ENCODE measurements at places on chromosomes 5 and 9.

- no peak for DNase-seq
These were observed 213.0 kb downstream of the FSTL4 start for GRCh38 chr5:133399247-133399891.

DNA sequence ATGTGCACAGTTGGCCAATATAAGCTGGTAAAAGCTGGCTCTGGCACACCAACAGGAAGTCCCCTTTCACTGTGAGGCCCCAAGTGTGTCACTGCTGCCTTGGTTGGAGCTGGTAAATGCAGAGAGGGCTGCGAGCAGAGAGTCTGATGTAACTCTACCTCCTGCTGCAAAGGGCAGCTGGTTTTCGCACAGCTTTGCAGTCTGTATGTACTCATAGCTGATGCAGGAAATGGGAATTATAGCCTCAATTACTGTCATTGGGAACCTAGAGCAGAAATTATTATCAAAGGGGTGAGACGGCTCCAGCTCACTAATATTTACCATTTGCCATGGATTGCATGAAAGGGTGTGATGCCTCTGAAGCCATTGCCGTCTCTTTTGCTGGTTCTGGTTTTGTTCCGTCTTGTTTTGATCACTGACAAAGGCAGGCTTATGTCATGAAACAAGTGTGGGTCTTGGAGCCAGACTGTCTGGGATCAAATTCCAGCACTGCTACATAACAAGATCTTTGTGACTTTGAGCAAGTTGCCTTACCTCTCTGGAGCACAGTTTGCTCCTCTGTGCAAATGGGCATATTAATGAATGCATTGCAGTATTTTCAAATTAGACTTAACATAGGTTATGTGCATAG, 124.3 kb upstream of the SLC25A48 start:
- DNase-seq, result no peak

DNA sequence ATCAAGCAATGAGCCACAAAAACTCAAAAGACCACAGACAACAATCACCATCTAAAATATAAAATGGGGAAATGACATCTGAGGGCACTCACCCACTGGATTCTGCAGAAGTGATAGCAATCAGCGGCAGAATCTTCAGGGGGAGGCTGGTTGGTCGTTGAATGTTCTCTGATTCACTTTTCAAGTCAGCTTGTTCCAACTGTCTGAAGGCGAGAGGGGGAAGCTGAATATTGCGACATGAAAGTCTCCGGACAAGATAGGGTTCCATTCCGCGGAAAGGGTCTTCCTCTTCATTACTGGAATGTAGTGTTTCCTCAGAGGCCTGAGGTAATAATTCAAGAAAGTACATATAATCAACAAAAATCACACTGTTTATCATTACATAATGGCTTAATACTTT, 94.9 kb upstream of the PDE4D start:
- no peak for DNase-seq

DNA sequence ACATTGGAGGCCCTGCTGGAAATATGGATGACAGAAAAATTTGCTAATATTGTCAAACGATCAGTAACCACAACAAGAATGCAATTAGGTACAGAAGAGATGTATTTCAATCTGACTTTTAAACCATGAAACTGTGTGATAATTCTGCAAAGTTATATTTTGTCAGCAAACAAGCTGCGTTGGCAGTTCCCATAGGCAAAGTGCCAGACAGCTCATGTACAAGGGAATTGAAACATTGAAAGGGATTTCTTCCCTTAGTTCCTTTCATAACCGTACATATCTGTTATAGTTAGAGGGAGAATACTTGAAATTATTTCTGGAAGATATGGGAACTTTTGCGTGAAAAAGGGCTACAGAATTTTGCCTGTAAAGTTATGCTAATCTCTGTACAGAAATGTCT, 419.4 kb upstream of the PTGER4 start:
- DNase-seq, result no peak

DNA sequence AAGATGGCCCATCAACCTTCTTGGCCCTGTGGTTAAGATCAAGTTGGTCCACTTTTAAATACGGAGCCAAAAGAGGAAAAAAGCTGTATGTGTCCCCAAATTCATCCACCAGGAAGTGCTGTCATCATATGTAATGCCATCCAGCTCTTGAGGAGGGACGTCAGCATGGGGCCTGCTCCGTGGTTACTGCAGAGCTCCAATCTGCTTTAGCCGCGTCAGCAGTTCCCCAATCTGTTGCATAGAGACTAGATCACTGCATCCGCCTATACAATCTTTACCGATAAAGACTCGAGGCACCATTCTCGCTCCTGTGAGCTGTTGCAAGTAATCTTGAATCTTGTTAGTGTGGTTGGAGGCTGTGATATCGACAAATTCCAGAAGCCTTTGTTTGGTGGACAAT, 65.7 kb downstream of the GABRA6 start:
- no peak for DNase-seq

- no peak for DNase-seq
These were observed 1.0 kb downstream of the NUDCD2 start for GRCh38 chr5:163458778-163459385.

DNA sequence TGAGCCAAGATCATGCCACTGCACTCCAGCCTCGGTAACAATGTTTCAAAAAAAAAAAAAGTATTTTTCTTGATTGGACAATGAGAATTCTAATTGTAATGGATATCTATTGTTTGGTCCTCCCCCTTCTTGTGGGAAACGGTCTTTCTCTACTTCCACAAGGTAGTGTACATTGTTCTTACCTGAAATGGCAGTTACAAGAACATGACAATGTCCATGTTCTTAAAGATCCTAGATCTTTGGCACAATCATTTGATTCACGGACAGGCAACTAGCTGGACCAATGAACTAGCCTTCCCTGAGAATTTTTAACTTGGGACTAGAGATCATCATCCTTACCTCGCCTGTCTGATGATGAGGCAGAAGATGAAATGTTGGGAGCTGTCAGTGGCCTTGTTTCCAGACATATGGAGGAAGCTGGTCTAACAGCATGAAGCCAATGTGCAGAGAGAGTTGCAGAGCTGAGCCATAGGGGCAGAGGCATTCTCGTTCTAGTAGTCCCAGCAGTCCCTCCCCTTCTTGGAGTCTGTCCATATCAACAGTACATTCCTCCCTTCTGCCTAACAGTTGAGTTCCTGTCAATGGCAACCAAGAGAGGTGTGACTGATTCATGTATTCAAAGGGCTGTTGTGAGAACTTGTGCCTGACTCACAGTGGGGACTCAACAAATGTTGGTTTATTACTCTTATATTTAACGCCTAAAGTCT, 2.1 kb upstream of the MARCHF6 start:
- peak; percentile 90 for DNase-seq

DNA sequence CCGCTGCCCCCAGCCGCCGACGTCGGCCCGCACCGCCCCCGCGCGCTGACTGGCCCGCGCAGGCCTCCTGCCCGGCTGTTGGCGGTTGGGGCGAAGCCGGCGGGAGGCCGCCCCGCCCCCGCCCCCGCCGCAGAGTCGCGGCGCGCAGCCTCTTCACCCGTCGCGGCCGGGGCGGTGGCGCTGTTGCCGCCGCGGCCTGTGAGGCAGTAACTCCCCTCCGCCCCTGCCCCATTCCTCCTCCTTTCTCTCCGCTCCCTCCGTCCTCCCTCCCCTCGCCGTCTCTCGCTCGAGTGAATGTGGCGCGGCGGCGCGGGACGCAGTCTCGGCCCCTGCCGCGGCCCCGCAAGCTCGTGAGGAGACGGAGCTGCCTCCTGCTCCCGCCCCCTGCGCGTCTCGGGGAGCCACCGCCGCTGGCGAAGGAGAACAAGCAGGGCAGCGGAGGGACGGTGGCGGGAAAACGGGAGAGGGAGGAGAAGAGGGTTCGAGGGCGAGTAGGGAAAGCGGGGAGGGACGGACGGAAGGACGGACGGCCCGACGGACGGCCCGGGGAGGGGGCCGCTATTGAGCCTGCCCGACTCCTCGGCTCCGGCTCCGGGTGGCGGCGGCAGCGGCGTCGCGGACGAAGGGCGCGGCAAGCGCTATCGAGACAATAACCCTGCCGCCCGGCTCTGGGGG, 637 bp upstream of the ERBIN start:
- DNase-seq, result peak; percentile 62

DNA sequence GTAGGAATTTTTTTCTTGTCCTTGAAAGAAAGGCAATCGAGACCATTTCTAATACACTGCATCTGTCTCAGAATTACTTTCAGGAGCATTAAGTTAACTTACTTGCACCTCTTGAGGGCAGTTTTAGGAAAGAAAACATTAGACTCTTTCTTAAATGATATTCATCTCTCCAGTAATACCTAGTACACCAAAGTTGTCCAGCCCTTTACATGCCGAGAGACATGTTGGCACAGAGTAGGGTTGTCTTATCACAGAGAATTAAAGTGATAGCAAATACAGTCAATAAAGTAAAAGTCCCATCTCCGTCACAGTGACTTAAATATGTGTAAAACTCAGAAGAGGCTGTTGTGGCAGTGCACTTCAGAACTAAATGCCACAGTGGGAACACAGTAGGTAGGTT, 154.3 kb upstream of the KCNN2 start:
- no peak for DNase-seq

DNA sequence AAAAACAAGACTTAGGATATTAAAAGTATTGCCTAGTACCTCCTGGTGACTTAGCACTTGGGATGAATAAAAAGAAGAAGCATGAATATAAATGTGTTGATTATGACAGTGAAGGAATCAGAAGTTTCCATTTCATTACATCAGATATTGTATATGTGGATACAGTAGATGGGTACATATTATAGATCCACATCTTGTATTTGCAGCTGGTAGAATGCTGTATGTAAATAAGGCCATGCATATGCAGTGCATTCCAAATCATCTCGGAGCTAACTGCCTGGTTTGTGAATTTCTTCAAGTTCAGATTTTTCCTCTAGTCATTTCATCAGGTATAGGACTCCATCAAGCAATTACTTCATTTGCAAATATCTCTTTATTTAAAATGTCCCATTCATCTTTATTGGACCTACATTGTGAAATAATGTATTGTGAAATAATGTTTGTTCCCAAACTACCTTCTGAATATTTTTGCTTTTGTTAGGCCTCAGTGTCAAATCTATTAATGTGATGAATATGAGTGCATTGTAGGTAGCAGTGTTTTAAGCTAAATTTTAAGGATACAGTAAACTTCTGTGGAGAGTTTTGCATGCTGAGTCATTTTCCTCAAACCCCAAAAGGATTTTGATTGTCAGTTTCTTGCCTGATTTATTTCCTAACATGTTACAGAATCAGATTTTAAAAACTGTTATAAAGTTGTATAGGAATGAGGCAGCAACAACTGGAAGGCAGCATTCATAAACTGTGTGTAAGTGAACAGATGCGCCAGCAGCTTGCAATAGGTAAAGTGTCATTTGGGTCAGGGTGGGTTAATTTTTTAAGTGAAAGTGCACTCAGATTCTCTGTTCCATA, 370.8 kb upstream of the RIOK2 start:
- no peak for DNase-seq

DNA sequence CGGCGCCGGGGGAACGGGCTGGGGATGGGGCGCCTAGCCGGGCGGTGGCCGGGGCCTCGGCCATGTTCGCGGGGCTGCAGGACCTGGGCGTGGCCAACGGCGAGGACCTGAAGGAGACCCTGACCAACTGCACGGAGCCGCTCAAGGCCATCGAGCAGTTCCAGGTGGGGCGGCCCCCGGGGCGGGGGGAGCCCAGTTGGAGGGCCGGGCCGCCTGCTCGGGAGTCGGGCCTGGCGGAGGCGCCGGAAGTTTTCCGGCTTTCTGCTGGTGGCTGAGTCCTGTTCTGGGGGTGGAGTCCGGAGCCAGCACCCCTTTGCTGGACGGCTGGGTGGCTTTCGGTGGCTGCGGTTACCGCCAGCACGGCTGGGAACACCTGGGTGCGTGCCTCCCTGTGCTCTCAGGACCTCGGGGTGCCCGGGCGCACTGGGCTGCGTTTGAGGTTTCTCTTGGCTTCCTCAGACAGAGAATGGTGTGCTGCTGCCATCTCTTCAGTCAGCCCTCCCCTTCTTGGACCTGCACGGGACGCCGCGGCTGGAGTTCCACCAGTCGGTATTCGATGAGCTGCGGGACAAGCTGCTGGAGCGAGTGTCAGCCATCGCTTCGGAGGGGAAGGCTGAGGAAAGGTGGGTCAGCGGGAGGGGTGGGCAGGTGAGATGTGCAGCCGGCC, 454 bp downstream of the NELFB start:
- DNase-seq, result no peak

DNA sequence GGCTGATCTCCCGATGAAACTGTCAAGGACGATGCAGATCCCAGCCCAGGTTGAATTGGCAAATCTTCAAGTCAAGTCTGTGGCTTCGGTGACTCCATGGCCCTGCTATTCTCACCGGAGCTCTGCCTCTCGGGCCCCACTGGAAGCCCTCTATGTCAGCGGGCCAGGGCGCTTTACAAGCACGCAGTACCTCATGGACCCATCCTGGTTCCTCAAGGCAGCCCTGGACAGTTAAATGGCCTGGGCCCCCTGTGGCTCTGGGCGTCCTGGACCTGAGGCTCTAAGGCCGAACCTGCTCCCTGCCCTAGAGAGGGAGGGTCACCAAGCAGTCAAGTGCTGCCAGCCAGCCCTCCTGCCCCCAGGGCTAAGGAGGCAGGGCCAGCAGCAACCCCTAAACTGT, 45.3 kb downstream of the STC2 start:
- DNase-seq, result no peak

DNA sequence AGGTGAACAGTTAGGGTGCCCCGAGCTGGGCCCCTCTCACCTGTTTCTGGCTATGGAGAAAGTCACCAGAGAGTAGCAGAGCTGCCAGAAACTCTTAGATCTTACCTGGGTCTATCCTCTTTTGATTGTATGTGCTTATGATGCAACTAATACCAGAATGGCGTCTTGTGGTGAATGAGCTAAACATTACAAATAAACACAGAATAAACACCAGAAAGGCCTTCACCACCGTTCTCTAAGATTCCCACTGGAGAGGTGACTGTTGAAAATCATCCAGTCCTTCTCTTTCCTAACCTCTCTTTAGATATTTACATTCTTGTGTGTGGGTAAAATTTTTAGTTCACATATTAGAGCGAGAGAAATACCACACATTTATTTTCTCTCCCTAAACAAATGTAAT, 241.7 kb upstream of the GAS1 start:
- no peak for DNase-seq

GRCh38 chr5:80697100-80697499, 42.3 kb upstream of the DHFR start:
- no peak for DNase-seq

- no peak for DNase-seq
These were observed 9.8 kb downstream of the SUB1 start for GRCh38 chr5:32595118-32595517.

GRCh38 chr5:27172693-27173092, 134.3 kb upstream of the CDH9 start:
- DNase-seq, result no peak

DNA sequence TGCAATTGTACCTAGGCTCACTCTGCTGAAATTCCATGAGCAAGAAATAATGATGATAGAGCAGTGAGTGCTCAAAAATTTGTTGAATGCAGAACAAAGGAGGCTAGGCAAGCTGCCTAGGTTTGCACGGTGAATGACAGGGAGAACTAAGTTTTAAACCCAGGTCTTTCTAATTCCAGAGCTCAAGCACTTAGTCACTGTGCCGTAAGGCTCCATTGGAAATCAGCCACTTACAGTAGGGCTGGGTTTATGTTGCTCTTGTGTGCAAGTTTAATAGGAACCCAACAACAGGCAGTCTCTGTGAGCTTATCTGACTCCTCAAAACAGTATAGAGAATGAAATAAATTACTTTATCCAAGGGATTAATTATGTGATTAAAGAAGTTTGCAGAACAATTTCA, 147.0 kb downstream of the CSNK1G3 start:
- DNase-seq, result peak; percentile 23

All from renal cortical epithelial cell (primary cell).